Progenitor cell of endocrine pancreas (in vitro differentiated cells): ENCODE measurements at places on chromosomes 5 and 9. TPM values are rescaled to one million over a fixed set of nuclear protein-coding genes. Genes with fewer than 3 reads are reported as not detected.

DNA sequence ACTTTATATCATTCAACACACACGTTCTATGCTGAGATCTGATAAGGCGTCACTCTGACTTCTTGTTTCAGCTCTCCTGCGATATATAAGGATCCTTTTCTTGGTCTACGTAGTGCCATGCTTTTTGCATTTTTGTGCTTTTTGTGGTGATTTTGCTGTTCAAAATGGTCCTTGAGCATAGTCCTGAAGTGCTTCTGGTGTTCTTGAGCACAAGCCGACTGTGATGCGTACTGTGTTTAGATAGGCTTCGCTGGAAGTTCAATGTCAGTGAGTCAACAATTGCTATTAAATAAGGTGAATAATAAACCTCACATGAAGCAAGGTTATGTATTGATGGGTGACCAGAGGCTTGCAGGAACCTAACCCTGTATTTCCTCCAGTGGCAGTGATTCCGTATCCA, 46.8 kb downstream of the ACO1 start:
- DNase-seq: no peak
- H3K27me3 ChIP-seq: no peaks in the 10 kb centered on the region
- no peaks in the 10 kb centered on the region for H3K4me1 ChIP-seq
- H3K27ac ChIP-seq: no peak overlapping the region
- peaks cover 19% of the 10 kb centered on the region for H3K36me3 ChIP-seq

GRCh38 chr5:133993185-133993936, 11.4 kb downstream of the VDAC1 start:
- H3K36me3 ChIP-seq: peaks cover 8% of the 10 kb centered on the region
- H3K27ac ChIP-seq: no peak overlapping the region
- no peaks in the 10 kb centered on the region for H3K27me3 ChIP-seq
- peaks cover 26% of the 10 kb centered on the region for H3K4me1 ChIP-seq
- no peak for DNase-seq

DNA sequence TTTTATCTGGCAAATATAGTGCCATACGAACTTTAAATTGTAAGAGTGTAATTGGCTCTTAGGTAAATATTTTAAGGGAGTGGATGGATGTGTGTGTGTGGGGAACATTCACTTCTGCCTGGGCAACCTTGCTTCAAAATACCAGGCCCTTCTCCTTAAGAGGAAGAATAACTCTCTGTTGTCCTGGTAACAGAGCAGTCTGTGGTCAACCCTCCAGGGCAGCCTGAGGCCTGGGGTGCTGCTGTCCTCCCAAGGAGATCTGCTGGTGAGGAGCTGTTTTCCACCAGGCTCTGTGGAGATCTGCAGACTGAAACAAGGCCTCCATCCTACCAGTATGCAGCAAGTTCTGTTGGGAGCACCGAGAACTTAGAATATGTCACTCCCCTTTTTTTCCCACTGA, 325.2 kb downstream of the PSAT1 start:
- H3K27ac ChIP-seq: no peak overlapping the region
- no peak overlapping the region for H3K4me3 ChIP-seq
- no peaks in the 10 kb centered on the region for H3K36me3 ChIP-seq
- no peak for DNase-seq
- no peaks in the 10 kb centered on the region for H3K4me1 ChIP-seq

CD274 gene
- total RNA-seq: 0.29 and 0.55 TPM in 2 replicates

DNA sequence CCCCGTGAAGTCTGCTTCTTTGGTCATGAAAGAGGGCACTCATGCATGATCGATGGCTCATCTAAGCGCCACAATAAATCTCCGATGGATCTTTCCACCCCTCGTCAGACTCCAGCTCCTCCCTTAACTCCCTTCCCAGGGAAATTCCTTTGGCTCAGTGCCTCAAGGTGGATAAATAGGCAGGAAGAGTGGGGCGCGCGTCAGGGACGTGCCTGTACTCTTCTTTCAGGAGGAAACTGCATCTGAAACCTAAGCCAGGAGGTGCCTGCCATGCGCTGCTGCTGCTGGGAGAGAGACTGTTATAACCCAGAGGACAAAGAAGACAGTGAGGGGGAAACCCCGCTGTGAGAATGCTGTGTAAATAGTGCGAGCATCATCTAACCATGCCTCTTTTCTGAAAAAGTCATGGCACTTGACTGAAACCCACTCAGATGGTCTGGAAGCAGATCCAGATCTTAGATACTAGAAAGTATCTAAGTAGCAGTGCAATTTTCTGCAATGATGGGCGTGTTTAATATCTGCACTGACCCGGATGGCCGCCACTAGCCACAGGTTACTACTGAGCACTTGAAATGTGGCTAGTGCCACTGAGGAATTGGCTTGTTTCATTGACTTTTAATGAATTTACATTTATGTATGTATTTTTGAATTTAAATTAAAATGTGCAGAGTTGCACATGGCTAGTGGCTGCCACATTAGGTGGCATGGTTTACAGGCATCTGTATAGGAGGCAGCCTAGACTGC, 120.3 kb upstream of the BASP1 start:
- no peak overlapping the region for H3K27ac ChIP-seq
- H3K36me3 ChIP-seq: no peaks in the 10 kb centered on the region
- H3K27me3 ChIP-seq: peaks cover 14% of the 10 kb centered on the region
- DNase-seq: no peak
- H3K4me3 ChIP-seq: no peak overlapping the region

MSX2 gene
- total RNA-seq: 5.8 and 11.7 TPM in 2 replicates
